Pancreas (tissue), 10 donors: ENCODE measurements at places on chromosomes 1 and 21.

- peak; percentile 23 for DNase-seq
Observed at GRCh38 chr1:158019171-158019868, 25.9 kb downstream of the KIRREL1 start.

GRCh38 chr21:42467140-42467983 lies 28.7 kb downstream of the RSPH1 start:
- DNase-seq = no peak

- DNase-seq = no peak
Observed at GRCh38 chr1:20138961-20139550, at the start of gene PLA2G2F. PLA2G2F (plus strand) TSS chr1:20139323; CDS start chr1:20139428, 105 bp downstream.

DNA sequence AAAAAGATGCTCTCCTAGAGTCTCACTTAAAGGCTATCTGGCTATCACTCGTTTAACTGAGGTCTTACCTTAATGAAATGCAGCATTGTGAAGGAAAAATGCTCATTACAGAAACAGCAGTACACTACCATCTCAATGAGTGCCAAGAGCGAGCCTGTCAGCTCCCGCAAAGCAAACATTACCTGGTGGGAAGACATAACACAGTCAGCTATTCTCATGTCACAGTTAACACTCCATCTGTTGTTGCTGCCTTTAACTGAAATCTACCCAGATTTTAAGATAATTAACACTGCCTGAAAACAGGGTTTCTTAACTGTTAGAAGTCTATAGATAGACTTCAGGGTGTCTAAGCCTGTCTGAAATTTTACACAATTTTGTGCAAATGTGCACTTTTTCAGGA lies 39.1 kb downstream of the PCSK9 start:
- no peak for DNase-seq

DNA sequence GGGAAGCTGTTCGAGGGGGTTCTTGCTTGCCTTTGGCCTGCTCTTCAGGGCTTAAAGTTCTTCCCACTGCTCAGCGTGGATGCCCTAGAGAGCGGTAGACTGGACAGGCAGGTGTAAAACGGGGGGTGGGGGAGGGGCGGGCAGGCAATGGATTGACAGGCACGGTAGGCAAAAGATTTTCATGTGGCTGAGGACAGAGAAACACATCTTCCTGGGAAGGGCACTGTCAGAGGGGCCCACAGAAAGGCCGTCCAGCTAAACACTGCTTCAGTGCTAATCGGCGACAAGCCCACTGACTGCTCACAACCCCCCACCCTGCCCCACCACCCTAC lies 412 bp downstream of the ABCA4 start:
- no peak for DNase-seq

GRCh38 chr1:100354971-100355394 lies 2.7 kb downstream of the CDC14A start:
- DNase-seq = no peak

- no peak for DNase-seq
Observed at GRCh38 chr1:222813866-222814535, 838 bp upstream of the DISP1 start.

DNA sequence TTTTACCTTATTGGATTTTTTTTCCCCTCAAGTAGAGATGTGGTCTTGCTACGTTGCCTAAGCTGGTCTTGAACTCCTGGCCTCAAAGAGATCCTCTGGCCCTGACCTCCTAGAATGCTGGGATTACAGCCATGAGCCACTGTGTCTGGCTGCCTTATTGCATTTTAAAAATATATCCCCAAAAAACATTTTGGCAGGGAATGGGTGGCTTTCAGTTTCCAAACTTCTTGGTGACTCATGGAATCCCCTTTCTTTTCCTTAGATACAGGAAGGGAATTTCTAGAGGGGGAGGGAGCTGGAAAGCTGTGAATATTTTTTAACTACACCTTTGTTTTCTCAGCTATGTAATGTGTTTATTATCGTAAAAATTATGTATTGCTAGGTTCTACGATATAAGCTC lies 73.3 kb downstream of the SNRPE start:
- no peak for DNase-seq

GRCh38 chr1:116874733-116875249 lies 34.9 kb upstream of the PTGFRN start:
- DNase-seq = no peak

GRCh38 chr1:222896630-222897526 lies 82.0 kb downstream of the DISP1 start:
- DNase-seq = no peak

DNA sequence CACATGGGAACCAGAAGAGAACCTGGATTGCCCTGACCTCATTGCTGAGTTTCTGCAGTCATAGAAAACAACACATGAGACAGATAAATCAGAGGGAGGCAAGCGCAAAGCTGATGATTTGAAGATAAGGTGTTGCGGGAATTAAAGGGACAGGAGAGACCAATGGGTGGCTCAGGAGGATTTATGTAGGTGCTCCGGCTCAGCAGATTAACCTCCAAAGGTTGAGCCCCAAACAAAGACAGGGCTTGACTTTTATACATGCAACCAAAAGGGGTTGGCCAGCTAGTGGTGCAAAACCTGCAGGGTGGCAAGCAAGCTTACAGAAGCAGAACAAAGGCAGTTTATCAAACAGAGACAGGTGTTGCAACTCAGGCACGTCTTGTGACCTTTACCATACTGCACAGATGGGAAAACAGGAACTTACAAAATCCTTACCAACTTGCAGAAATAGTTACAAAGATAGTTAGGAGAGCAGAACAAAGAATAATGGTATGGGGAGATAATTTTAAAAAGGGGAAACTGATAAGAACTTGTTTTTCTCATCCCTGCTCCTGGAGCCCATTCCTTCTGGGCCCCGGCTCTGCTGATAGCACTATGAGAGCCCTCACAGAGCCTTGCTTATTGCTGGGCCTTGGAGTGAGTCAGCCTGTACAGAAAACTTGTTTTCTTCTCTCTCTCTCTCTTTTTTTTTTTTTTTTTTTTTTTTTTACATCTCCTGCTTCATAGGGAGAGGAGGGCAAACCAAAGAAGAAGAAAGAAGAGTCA lies 93.6 kb downstream of the SNRPE start:
- no peak for DNase-seq

DNA sequence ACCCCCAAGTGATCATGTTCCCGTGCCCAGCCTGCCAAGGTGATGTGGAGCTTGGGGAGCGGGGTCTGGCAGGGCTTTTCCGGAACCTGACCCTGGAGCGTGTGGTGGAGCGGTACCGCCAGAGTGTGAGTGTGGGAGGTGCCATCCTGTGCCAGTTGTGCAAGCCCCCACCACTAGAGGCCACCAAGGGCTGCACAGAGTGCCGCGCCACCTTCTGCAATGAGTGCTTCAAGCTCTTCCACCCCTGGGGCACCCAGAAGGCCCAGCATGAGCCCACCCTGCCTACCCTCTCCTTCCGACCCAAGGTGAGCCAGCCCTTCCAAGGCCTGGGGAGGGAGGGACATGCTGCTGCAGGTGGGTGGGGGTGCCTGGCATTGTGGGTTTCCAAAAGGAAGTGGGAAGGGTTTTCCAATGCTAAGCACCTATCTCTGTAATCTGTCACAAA lies 2.3 kb downstream of the TRIM46 start:
- DNase-seq = no peak

GRCh38 chr1:214331180-214331579 lies 50.2 kb downstream of the SMYD2 start:
- DNase-seq = no peak

DNA sequence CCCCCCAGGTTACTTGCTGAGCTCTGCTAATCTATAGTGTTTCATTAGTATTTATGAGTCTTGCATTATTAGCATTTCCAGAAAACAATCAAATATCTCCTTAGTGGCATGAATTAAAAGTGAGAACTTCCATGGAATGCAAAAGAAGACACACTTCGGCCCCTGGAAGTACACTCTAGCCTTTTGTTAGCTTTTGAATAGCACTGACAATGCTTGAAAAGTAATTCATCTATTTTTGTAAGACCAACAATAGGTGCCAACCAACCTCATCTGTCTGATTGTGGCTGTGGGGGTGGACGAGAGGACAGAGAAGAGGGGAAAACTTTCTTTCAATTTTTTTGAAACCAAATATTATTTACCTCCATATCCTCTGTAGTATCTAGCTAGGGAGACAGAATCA lies 27.8 kb downstream of the KIAA0040 start:
- DNase-seq = no peak

- DNase-seq = no peak
Observed at GRCh38 chr1:243301059-243301458, 45.2 kb downstream of the SDCCAG8 start.

DNA sequence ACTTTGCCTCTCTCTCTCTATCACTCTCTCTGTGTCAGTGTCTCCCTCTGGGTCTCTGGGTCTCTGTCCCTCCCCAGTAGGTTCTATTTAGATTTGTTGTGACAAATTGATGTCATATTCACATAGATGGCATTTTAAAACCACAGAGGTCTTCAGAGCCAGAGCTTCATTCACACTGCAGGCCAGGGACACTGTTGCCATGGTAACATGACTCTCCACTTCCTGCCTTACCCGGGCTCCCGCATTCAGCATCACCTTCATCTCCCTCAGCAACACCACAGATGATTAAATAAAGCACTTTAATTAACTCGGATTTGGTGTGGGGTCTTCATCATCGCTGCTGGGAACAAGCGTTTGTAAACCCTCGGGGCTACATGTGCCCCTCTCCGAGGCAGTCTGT lies 132.6 kb downstream of the ETS2 start:
- DNase-seq = no peak
